HTR-8/SVneo (cell line): ENCODE measurements at places on chromosomes 5 and 9.
A peak's percentile ranks its signal among the peaks of the same experiment; 100 is the strongest.

DNA sequence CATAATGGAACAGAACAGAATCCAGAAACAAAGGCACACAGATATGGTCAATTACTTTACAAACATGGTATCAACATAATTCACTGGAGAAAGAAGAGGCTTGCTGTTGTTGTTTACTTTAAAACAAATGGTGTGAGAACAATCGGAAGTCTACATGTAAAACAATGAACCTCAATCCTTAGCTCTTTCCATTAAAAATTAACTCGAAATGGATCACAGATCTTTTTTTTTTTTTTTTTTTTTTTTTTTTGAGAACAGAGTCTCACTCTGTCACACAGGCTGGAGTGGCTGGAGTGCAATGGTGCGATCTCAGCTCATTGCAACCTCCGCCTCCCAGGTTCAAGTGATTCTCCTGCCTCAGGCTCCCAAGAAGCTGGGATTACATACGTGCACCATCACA lies 9.8 kb downstream of the SEMA4D start:
- no peak for DNase-seq

GRCh38 chr9:9337129-9337528 lies 1275.7 kb downstream of the PTPRD start:
- DNase-seq: no peak

GRCh38 chr9:93392974-93393373 lies 58.5 kb upstream of the FAM120A start:
- DNase-seq: no peak

- no peak for DNase-seq
These were observed 252.6 kb upstream of the IRX4 start for GRCh38 chr5:2135354-2135753.

DNA sequence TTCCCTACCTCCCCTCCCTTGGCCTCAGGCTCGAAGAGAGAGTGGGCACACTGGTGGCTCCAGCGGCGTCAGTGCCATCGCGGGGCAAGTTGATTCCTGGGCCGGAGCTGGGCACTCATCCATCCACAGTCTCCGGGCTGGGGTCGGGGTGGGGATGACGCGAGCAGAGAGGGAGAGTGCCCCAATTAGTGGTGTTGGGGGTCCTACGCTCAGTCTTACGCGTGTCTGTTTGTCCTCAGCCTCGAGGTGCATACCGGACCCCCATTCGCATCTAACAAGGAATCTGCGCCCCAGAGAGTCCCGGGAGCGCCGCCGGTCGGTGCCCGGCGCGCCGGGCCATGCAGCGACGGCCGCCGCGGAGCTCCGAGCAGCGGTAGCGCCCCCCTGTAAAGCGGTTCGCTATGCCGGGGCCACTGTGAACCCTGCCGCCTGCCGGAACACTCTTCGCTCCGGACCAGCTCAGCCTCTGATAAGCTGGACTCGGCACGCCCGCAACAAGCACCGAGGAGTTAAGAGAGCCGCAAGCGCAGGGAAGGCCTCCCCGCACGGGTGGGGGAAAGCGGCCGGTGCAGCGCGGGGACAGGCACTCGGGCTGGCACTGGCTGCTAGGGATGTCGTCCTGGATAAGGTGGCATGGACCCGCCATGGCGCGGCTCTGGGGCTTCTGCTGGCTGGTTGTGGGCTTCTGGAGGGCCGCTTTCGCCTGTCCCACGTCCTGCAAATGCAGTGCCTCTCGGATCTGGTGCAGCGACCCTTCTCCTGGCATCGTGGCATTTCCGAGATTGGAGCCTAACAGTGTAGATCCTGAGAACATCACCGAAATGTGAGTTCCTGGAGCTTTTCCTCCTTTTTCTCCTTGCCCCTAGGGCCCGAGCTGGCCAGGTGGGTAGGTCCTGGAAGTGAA lies 861 bp downstream of the NTRK2 start:
- DNase-seq: no peak

DNA sequence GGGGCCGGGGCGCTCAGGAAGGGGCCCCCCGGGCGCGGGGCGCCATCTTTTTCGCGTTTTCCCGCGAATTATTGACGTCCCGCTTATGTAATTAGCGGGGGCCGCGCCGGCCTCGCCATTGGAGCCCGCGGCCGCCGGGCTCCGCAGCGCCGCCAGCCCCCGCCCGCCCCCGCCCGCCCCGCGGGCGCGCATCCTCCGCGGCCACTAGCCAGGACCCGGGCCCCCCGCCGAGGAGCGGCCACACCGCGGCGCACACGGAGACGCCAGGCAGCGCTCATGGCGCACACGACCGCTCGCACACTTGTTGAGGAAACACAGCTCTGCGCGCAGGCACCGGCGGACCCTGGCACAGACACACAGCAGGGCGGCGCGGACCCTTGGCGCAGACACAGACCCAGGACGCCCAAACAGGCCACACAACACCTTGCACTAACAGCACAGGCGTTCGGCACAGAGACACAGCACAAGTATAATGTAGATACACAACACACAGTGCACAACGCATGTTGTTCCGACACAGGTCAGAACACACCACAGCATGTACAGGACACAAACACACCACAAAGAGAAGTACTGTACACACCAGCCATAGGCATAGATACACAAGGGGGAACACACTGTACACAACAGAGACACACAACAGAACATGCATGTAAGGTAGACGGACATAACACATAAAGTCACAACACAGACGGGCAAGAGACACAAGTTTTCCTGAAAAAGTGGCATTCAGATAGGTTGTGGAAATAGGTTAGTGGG lies 467 bp upstream of the PHF19 start:
- peak; percentile 58 for DNase-seq

- no peak for DNase-seq
These were observed 1.1 kb upstream of the ZSWIM6 start for GRCh38 chr5:61330845-61331406.

DNA sequence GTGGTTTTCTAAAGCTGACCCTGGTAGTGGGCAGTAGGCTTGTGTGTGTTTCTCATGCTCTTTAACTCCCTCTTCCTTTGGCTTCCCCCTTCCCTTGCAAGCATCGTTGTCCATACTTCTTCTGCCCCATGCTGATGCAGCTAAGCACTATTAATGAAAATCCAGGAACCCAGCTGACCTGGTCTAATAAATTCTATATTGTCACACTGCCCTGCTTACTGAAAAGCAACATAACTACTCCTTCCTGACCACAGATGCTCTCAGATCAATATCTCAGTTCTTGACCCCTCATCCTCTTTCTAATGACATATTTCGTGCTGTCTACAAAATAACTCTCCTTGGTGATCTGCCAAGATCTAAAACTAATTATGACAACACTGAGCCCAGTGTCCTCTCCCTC lies 405.5 kb downstream of the EFNA5 start:
- no peak for DNase-seq

- DNase-seq: no peak
These were observed 521.6 kb upstream of the ST8SIA4 start for GRCh38 chr5:101424530-101425175.

DNA sequence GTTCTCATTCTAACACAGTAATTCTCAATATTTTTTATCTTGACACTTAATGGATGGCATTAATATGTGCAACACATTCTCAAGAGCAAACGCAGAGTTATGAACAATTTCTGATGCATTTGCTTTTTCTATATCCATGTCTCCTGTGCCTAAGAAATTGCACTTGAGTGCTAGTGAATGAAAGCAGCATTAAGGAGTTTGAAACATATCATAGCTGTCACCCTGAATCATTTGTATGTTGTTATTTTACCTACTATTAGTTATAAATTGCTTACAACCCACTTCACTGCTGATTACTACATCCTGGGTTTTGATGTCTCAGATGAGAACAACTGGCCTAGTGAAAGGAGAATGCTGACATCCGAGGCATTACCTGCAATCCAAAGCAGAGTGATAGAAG lies 387.3 kb downstream of the RASEF start:
- no peak for DNase-seq

DNA sequence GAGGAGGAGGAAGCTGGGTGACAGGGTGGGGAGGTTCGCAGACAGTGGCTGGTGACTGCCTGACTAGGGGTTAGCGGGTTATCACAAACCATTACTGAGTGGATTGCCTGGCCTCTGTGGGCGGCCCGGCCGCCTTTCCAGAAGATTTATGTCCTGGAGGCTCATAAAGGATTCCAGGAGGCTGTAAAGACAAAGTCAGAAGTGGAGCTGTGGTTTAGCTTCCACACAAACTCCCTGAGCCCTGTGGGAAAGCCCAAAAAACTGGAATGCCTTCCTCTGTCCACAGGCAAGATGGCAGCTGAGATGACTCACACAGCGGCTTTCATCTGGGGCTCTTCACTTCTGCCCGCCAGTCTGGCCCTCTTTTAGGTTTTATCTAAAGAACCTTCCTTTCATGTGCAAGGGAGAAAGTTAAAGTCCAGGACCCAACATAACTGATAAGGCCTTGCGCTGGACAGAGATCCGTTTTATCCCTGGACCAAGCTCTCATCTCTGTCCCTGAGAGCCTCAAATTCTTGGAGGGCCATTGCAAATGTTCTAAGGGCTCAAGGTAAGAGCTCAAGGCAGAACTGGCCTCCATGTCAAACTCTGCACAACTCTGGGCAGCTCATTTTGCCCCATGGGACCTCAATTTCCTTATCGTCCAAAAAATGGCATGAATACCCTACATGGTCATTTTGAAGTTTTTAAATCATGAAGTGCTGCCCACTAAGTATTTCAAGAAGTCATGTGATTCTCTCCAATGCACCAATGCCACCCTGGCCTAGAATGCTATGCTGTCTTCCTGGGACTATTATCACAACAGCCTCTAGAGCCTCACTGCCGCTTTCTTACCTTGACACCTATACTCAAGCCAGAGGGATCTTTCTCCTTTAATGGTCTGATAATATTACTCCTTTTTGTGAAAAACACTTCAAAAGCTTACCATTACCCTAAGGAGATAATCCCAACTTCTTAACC lies 249.4 kb upstream of the TRIM32 start:
- no peak for DNase-seq

- DNase-seq: peak; percentile 57
These were observed 61.0 kb upstream of the RAD23B start for GRCh38 chr9:107222020-107222522.

DNA sequence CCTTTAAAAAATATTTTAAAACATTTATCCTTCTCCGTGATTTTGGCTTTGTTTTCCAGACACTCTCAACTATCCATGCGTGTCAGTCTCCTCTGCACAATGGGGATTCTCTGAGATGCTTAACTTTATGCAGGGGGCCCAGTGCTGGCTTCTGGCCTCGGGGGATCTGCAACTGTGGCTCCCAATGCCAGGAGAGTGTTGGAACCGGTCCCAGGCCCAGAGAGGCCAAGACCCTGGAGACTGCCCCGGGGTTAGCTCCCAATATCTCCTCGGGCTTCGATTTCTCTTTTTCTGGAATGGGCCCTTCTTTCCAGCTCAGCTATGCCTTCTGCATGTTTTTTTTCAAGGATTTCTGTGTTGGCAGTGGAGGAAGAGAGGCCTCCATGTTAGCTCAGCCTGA lies 20.1 kb upstream of the SARDH start:
- DNase-seq: no peak

DNA sequence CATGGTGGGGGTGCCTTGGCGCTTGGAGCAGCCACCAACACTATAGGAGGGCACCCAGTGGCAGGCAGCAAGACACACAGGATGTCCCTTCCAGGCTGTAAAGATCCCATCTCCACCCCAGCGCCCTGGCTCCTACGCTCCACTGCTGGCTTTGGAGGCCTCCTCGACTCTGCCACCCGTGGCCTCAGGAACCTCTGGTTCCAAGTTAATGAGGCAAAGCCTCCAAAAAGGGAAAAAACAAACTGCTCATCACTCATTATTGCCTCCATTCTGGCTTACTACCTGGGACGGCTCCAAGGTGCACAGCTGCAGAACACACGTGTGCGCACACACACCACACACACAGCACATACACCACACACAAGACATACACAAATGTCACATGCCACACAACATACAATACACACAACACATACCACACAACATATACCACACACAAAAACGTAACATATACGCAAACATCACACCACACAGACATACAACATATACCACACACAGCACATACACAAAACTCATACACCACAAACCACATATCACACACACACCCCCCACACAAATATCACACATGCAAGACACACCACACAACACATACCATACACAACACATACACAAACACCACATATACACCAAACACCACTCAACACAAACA lies 45.3 kb downstream of the ROR2 start:
- no peak for DNase-seq

DNA sequence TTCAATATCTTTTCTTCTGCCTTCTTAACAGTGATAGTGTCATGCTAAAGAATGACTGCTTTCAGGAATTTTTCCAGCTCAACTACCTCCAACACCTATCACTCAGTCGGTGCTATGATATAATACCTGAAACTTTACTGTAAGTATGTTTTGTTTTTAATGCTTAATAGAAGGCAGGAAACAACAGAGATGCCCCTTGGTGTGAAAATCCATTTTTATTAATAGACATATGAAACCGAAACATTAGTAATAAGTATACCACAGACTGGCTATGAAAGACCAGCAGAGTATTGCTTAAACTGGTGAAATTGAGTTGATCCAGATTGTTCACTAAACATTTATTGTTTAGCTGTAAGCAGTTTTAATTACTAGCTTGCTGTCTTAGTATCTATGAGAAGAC lies 25.2 kb downstream of the SKP2 start:
- no peak for DNase-seq

DNA sequence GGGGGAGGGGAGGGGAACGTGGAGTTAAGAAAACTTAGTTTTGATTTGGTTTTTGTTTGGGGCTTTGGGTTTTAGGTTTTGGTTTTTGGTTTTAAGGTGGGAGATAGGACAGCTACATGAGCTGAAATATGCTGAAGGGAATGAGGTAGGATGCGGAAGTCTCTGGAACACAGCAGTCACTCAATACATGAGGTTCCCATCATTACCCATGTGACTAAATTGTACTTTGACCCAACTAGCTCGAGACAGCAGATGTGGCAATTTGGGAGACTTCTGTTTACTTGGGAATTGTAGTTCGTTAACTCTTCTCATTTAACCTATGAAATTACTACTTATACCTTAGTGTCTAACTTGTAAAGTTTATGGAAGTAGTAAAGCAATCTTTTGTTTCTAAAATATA lies 124.2 kb downstream of the TLE1 start:
- DNase-seq: no peak

DNA sequence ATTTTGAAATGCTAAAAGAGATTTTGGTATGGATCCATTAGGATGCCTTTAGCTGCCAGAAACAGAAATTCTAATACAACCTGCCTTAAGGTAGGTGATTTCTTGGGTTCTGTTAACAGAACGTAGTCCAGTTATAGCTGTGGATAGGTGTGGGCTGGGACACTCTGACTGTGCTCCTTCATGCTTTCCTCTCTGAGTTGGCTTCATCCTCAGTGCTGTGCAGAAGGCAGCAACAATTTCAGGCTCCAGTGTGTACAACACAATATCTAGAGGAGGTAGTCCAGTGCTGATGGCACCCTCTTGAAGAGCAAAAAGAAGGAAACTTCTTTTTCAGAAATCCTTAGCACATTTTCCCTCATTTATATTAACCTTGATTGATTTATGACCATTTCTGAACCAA lies 34.4 kb downstream of the NNT start:
- no peak for DNase-seq

GRCh38 chr5:67896311-67896929 lies 319.1 kb upstream of the PIK3R1 start:
- DNase-seq: no peak
